ENCODE measurements at places on chromosomes 1 and 21.

DNA sequence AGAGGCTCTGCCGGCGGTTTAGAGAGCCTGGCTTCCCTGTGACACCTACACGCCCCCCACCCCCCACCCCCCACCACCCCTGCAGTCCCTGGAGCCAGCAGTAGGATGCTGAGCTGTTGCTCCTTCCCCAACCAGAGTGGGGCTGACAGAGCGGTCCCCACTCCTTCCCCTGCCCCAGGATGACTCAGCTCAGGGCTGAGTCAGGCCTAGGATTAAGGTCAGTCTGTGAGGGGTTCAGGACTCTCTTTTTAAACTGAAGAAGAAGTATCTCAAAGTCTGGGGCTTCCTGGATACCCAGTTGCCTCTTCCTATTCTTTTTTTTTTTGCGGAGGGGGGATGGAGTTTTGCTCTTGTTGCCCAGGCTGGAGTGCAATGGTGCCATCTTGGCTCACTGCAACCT is 19.1 kb downstream of the DMBX1 start:
- DNase-seq: no peak

- DNase-seq: no peak
Observed at GRCh38 chr1:193569983-193570269, 383.5 kb upstream of the B3GALT2 start.

- DNase-seq: no peak
Observed at GRCh38 chr1:213457186-213457585, 406.1 kb downstream of the RPS6KC1 start.

GRCh38 chr21:18157406-18157805 is 87.2 kb upstream of the CHODL start:
- no peak for DNase-seq

- no peak for DNase-seq
Observed at GRCh38 chr1:27971674-27972073, 11.9 kb downstream of the XKR8 start.

DNA sequence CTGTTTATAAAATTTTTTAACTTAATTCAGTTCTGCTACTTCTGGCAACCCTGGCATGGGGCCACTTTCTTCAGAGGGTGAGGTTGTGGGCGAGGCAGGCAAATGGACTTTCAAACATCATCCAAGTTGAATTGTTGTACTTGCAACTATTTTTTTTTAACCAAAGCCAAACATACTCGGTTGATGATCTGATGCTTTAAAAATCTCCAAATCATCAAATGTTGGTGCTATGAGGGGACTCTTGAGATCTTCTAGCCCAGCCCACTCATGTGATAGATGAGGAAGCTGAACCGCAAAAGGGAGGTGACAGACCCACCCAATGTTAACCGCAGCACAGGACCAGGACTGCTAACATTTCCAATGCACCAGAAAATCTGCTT is 6.7 kb downstream of the SLC1A7 start:
- DNase-seq: no peak

GRCh38 chr1:162206749-162207635 is 137.5 kb downstream of the NOS1AP start:
- no peak for DNase-seq

DNA sequence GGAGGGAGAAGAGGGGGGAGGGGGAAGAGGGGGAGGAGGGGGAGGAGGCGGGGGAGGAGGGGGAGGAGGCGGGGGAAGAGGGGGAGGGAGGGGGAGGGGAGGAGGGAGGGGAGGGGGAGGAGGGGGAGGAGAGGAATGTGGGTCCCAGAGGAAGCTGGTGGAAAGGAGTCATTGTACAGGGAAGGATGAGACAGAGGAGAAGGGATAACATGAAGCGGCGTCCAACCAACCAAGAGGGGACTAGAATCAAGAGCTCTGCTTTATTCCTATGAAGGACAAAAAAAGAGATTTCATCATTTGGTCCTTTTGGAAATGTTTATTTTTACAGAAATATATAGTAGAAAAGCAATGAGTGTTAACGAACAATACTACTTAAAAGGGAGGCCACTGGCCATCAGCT is 24.5 kb downstream of the COA6 start:
- no peak for DNase-seq

DNA sequence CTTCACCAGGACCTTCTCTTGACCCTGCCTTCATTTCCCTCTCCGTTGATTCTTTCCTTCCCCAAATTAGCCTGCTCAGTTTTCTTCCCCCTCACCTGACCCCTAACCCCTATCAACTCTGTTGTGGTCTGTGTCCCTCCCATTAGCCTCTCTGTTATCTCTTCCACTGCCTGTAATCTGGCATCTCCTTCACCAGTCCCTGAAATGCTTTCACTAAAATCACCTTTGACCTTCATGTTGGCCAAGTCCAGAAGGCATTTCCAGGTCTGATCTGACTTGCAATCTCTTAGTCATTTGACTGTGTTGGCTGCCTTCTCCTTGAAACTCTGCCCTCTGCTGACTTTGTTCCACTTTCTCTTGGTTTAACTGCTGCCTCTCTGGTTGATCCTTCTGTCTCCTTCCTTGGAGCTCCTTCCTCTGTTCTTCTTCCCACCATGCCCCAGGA is 28.2 kb downstream of the ATP8B2 start:
- no peak for DNase-seq

GRCh38 chr1:226788965-226789364 is 49.9 kb upstream of the ITPKB start:
- DNase-seq: no peak

GRCh38 chr1:50368179-50369007 is 54.9 kb downstream of the DMRTA2 start:
- no peak for DNase-seq

GRCh38 chr1:238628110-238628509 is 737.4 kb upstream of the ZP4 start:
- DNase-seq: no peak

DNA sequence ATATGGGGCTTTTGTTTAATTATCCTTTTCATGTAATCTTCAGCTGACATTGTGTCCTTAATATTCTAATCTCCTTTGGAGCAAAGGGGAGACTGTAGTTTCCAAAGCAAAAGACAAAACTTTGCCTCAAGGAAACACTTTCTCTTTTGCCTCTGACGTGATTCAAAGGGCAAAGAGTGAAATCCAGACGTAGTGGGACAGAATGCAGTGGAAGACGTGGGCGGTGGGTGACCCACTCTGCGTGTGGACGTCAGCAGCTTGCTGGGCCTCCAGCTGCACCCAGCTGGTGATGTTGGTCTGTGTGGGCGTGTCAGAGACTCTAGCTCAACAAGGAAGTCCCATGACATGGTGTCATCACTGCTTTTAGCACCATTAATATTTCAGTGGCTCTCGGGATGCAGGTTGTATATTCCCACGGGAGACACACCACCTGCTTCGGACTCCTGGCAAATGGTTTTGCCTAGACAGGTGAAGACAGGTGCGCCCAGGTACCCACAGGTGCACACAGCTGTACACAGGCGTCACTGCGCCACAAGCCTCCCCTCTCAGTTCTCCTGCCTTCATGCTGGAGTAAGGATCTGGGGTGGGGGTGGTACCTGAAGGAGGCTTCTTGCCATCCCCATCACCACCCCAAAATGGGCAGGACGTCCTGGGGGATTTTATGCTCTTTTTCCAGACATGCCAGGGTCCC is 292.1 kb upstream of the VAMP3 start:
- DNase-seq: no peak

DNA sequence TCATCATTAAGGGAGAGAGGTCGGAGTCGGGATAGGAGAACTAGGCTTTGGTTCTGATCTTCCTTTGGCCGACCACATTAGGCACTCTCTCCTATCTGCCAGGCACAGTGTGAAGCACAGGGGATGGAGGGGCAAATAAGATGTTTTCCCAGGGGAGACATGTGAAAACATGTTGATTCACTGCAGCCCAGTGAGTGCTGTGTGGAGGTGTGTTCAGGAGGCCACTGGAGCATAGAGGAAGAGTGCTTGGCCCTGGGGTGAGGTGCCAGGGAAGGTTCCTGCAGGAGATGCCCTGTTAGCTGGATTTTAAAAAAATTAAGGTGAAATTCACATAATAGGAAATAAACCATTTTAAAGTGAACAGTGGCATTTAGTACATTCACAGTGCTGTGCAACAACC is 3.7 kb downstream of the VANGL2 start:
- DNase-seq: no peak

DNA sequence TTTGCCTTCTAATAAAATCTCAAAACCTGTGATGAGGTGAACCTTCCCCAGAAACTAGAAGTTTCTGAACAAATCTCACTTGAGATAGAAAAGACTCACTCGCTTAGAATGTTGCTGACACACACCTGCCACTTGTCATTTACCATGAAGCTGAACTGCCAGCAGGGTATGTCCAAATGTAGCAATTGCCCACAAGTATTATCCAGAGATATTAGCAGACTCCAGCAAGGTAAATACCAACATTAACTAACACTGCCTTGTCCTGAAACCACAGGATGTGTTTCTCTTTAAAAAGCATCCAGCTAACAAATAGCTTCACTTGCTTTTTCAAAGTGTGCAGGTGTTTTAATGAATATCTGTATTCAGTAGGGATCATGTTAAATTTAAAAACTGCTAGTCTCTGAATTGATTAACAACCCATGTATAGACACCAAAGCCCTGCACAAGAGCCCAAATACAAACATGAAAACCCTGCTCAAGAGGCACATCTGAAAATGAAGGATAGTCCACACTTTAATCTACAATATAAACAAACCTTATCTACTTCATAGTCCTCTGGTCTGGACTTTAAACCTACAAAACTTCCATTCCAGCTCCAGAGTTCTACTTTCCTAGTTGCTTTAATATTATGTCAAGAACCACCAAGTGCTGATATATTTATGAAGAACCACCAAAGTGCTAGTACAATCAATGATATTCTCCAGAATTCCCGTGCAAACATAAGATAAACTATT is 19.3 kb downstream of the KRTAP8-1 start:
- no peak for DNase-seq

DNA sequence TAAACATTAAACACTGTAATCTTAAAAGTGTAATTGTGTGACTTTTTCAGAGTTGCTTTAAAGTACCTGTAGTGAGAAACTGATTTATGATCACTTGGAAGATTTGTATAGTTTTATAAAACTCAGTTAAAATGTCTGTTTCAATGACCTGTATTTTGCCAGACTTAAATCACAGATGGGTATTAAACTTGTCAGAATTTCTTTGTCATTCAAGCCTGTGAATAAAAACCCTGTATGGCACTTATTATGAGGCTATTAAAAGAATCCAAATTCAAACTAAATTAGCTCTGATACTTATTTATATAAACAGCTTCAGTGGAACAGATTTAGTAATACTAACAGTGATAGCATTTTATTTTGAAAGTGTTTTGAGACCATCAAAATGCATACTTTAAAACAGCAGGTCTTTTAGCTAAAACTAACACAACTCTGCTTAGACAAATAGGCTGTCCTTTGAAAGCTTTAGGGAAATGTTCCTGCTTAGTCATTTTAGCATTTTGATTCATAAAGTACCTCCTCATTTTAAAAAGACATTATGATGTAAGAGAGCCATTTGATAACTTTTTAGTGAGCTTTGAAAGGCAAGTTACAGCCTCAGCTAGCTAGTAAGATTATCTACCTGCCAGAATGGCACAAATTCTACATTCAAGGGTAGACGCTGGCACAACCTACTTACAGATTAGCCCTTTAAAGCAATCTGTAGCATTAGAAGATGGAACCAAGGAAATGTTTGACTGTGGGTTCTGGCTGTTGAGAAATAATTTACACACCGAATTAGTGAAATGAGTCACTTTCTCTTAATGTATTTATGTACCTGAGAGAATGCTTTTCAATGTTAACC is 9.4 kb downstream of the SOD1 start:
- no peak for DNase-seq
